Stimulated activated CD4-positive, alpha-beta T cell treated with anti-CD3 and anti-CD28 coated beads, Interleukin-15, amount 100 ng/mL, for 48 hours (primary cell): ENCODE measurements at places on chromosomes 7 and 10.

DNA sequence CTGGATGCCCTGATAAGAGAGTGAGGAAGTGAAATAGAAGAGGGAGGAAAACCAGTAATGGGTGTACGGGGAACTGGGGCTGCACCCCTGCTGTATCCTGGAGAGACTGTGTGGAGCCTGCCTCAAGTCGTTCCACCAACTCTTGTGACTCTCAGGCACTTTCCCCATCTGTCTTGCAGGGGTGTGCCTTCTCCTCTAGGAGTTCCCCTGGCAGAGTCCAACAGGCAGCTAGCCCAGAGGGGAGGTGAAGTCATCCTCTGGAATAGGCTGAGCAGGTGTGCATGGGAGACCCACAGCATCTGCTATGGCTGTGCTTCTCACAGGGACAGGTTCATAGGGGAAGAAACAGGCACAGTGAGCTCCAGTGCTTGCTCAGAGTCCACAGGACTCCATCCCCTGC lies 46.8 kb downstream of the WIPF3 start:
- no peak for DNase-seq

DNA sequence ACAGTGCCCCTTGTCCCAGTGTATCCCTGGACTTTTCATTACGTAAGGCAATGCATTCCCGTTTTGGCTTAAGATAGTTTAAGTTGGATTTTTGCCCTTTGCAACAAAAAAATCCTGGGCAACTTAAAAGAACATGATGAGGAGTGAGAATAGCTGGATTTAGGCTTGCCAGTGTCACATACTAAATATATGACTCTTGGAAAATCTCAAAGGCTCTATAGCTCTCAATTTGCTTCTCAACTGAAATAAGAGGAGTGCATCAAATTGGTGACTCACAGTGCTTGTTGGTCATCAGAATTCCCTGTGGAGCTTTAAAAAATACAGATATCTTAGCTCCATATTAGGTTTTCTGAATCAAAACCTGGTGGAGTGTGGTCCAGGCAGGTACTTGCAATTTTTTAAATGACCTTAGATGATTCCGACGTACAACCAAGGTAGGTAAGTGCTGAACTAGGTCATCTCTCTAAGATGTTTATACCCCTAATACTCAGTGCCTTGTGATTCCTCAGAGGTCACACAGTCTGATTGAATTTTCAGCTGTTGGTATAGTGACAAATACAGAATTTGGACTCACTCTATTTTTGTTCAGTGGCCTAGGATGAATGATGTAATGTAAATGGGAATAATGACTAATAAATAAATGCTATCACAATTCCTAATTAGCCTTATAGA lies 33.9 kb upstream of the ORC5 start:
- DNase-seq = no peak

DNA sequence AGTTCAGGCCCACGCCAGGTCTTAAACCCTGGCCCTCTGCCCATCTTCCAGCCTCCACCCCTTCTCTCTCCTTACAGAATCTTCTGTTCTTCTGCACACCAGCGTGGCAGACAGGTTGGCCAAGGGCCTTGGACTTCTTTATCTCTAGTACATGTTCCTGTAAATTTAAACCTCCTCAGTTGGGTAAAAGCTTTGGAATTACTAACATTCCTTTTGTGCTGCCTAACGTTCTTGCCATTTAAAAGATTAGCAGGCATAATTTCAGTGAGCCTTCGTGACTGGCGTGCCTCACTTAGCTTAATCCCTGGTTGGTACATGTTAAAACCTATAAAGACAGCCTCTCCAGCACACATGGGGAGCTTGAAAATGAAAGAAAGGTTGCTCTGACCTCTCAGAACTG lies 192.2 kb downstream of the CUX1 start:
- DNase-seq = no peak

GRCh38 chr7:73504920-73505319 lies 17.2 kb downstream of the BAZ1B start:
- no peak for DNase-seq

- DNase-seq = no peak
Measured at GRCh38 chr10:132507956-132508490, 29.6 kb upstream of the INPP5A start.

GRCh38 chr7:47153576-47153975 lies 428.3 kb downstream of the TNS3 start:
- DNase-seq = no peak

GRCh38 chr10:51462076-51462779 lies 237.2 kb downstream of the CSTF2T start:
- DNase-seq = no peak

DNA sequence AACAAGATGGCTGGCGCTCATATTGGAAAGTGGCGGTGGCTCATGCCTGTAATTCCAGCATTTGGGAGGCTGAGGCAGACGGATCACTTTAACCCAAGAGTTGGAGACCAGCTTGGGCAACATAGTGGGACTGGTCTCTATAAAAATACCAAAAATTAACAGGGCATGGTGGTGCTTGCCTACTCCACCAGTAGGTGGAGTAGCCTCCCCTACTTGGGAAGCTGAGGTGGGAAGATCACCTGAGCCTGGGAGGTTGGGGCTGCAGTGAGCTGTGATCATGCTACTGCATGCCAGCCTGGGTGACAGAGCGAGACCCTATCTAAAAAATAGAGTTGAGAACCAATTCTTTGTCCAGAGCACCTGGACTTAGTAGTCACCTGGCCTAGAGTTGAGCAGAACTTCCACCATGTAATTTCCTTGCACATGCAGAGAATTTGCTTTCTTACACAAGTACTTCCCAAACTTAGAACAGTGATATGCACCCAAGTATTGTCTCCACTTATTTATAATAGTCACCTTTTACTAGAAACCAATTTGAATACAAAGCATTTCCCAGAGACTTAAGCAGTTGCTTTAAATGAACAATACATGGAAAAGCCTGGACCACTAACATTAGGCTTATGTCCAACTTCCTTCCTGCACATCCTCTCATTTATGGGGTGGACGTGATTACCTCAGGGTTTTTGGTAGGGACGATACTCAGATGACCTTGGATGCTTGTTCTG lies 15.9 kb downstream of the LAMB4 start:
- DNase-seq = no peak

GRCh38 chr7:93717217-93717900 lies 142.8 kb upstream of the CALCR start:
- no peak for DNase-seq

DNA sequence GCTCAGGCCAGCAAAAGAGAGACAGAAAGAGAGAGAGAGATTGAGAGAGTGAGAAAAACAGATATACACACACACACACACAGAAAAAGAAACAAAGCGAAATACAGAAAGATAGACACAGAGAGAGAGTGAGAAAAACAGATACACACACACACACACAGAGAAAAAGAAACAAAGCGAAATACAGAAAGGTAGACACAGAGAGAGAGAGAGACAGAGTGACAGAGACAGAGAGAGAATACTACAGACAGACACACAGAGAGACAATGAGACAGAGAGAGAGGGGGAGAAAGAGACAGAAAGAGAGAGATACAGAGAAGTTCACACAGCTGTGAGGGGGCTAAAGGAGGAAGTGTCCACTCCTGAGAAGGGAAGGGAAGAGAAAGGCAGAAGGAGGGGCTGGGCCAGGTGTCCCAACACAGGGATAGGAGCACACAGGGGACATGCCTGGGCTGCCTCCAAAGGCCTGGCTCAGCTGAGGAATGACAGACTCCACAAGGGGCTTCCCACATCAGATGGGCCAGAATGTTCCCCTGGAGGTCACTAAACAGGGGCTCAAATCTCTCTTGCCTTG lies 4.3 kb downstream of the GCK start:
- no peak for DNase-seq

DNA sequence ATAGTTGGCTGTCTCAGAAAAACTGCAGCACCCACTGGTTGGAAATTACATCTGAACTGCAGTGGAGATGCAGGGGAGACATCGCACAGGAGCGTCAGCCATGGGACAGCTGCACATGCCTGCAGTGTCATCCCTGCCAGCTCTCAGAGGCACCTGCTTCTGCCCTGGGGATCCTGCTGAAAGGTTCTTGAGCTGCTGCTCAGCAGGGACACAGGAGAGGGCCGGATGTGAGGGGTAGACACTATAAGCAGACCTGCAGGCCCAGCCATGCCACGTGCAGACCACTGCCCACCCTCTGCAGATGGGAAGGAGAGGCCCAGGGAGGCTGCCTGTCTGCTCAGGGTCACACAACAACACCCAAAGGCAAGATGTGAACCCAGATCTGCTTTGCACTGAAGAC lies 601.4 kb downstream of the DNAJB6 start:
- DNase-seq = no peak

DNA sequence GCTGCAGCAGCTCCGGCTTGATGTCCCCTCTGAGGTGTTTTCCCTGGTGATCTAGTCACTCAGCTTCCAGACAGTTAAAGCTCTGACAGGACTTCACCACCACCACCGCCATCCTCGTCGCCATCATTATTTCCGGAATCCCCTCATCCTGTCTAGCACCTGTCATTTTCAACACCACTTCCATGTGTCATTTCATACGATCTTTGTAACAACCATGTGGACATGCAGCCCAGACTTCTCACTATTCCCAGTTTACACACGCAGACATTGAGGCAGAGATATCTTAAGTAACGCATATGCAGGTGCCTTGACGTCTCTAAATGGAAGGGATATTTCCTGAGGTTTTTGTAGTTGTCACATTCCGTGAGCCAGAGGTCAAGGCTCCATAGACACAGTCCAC lies 530.6 kb upstream of the FOXK1 start:
- DNase-seq = no peak

- DNase-seq = no peak
Measured at GRCh38 chr10:33579996-33580395, 245.5 kb upstream of the NRP1 start.

GRCh38 chr7:140609646-140610045 lies 31.0 kb downstream of the DENND2A start:
- DNase-seq = no peak

- no peak for DNase-seq
Measured at GRCh38 chr7:74240482-74240881, 13.7 kb downstream of the RFC2 start.

- no peak for DNase-seq
Measured at GRCh38 chr7:156927571-156928405, 21.7 kb upstream of the NOM1 start.

- no peak for DNase-seq
Measured at GRCh38 chr7:103598326-103598905, 152.4 kb upstream of the SLC26A5 start.

- DNase-seq = no peak
Measured at GRCh38 chr7:42414028-42414427, 177.0 kb upstream of the GLI3 start.

- DNase-seq = no peak
Measured at GRCh38 chr10:106111246-106111645, 1053.3 kb downstream of the SORCS1 start.

DNA sequence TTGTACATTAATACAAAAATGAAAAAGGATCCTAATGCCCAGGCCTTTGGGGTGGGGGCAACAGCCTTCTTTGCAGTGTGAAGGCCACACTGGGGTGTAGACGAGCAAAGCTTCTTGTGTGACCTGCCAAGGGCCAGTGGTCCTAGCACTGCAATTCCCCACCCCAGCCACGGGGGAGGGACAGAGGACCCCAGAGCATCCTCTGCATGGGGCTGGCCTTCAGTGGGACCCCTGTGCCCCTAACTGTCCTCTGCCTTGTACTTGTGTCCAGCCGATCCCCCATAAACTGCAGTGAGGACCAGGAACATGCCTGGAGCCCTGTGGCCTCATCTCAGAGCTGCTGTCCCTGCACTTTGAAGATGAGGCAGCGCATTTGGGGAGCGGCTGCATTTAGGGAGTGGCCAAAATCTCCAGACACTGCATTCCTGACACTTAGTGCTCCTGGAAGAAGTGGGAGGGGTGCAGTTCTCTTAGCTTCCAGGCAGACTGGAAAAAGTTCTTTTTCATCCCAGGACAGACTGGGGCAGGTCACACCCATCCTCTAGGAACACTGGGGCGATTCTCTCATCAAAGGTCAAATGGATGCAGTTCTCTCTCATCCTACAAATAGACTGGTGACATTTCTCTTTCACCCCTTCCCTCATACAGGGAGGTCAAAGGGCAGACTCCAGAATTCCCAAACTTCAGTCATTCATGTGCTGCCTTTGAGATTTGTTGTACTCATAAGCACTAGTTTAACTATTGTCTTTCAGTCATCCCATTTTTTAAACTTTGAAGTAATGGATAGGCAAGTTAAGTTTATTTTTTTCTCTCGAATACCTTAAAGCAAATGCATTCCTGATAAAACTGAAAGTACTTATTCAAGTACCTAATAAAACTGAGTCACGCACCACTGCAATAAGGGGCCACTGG lies 922 bp upstream of the MYO1G start:
- no peak for DNase-seq

DNA sequence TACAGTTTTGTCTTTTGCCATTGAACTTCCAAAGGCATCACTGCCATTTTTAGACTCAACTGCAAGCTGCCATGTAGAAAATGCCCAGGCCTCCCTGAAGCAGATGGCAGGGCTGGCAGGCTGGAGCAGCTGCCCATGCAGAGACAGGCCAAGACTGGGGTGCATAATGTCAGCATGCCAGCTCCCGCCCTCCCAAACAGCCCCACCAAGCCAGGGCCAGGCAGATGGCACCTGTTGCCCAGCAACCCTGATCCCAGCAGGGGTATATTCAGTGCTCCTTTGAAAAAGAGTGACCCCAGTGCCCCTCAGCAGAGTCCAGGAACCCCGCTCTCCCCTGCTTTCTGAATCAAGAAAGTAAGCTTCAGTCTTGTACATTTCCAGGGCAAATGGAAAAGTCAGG lies 32.6 kb downstream of the VSTM4 start:
- no peak for DNase-seq

DNA sequence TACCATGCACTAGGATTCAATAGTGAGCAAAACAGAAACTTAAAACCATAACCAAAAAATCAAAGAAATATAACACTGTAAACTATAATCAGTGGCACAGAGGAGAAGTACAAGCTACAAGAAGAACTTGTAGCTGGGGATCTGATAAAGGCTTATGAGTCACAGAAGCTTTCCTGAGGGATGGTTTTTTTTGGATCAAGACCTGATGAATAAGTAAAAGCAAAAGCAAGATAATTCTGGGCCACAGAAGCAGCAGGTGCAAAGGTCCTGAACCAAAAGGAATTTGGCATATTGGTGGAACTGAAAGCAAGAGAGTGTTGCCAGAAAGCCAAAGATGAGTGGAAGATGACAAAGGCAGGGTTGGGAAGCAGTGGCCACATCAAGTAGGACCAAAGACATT lies 37.4 kb upstream of the BET1 start:
- DNase-seq = no peak
